ENCODE measurements at places on chromosomes 5 and 9. TPM values are rescaled to one million over a fixed set of nuclear protein-coding genes. Genes with fewer than 3 reads are reported as not detected.

Gene COL23A1
- 0.82 TPM for total RNA-seq

Gene TRAF1
- 1.6 TPM for total RNA-seq

Gene EPB41L4B
- total RNA-seq = 2.9 TPM

Gene RAD17
- total RNA-seq = 37.9 TPM

Gene RFK
- 110 TPM for total RNA-seq

Gene ISL1
- total RNA-seq = 2.4 TPM

Gene GPSM1
- total RNA-seq = 71.7 TPM

Gene GCNT4
- 2.4 TPM for total RNA-seq

Gene PCDHB6
- 3.3 TPM for total RNA-seq

Gene SLC36A3
- total RNA-seq = not detected

Gene FGFR4
- 1.2 TPM for total RNA-seq

Gene DDX4
- total RNA-seq = 0.82 TPM

Gene SUSD3
- total RNA-seq = 0.41 TPM

Gene CA9
- total RNA-seq = 0.82 TPM

Gene ARID3C
- 0.82 TPM for total RNA-seq

Gene NEUROG1
- 0.41 TPM for total RNA-seq

Gene PCDHB10
- 13.9 TPM for total RNA-seq

Gene GAS1
- total RNA-seq = 18.3 TPM

Gene MEIKIN
- not detected for total RNA-seq

Gene PDE4D
- total RNA-seq = 210 TPM

Gene SOHLH1
- total RNA-seq = not detected

Gene MYOT
- total RNA-seq = not detected

Gene SLC6A7
- 2.9 TPM for total RNA-seq

Gene SNCAIP
- total RNA-seq = 37.9 TPM

Gene CARTPT
- total RNA-seq = 2.9 TPM

Gene C5orf58
- not detected for total RNA-seq

Gene GARNL3
- 59.1 TPM for total RNA-seq

Gene MYORG
- total RNA-seq = 2.4 TPM

Gene DMRT2
- total RNA-seq = not detected

Gene STPG3
- total RNA-seq = not detected

Gene DCANP1
- total RNA-seq = not detected

Gene SLC4A9
- total RNA-seq = under 0.01 TPM

Gene CTSV
- 0.41 TPM for total RNA-seq

Gene FOXD4L5
- total RNA-seq = under 0.01 TPM

Gene SLC6A18
- not detected for total RNA-seq

Gene NMUR2
- not detected for total RNA-seq

Gene CREB3
- total RNA-seq = 30.6 TPM

Gene TAF11L10
- not detected for total RNA-seq

Gene BTNL8
- total RNA-seq = not detected
